ENCODE measurements at places on chromosomes 12 and 14.

- no peak for DNase-seq
Measured at GRCh38 chr12:27208414-27208750, 35.7 kb upstream of the STK38L start.

GRCh38 chr12:32569259-32569658 is 109.8 kb upstream of the DNM1L start:
- no peak for DNase-seq

- DNase-seq = no peak
Measured at GRCh38 chr14:100523843-100524169, 63.4 kb downstream of the BEGAIN start.

GRCh38 chr12:76649099-76649498 is 89.5 kb upstream of the OSBPL8 start:
- DNase-seq = no peak

DNA sequence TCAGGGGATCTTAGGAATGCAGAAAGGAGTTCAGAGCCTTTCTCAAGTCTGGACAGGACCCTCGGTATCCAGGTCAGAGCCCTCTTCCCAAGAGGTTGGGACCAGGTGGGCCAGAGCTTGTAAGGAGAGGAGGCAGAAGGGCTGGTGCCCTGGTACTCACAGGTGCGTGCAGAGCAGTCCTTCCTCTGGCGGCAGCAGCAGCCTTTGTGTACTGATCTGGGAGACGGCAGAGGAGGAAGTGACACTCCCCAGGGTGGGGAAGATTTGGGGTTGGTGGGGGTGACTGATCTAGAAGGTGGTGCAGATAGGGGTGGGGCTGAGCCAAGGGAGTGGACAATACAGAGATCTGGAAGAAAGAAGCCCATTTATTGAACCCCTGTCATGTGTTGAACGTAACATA is at the start of gene ITGB7:
Gene ITGB7 (minus strand): TSS at position 210 of the 400 bp plus-strand sequence. CDS start 6,808 bp downstream, outside the sequence.
- DNase-seq = no peak

All from stimulated activated CD8-positive, alpha-beta memory T cell treated with anti-CD3 and anti-CD28 coated beads, Interleukin-2, amount 100 ng/mL, for 1 hour (primary cell).